ENCODE measurements at places on chromosomes 1 and 21. TPM values are rescaled to one million over a fixed set of nuclear protein-coding genes. Genes with fewer than 3 reads are reported as not detected.

The BCL2L15 gene
- total RNA-seq, result 4.5 TPM

The RHBG gene
- not detected for total RNA-seq

- no peak for DNase-seq
- H3K4me3 ChIP-seq, result no peak overlapping the region
- no peaks in the 10 kb centered on the region for H3K4me1 ChIP-seq
- no peaks in the 10 kb centered on the region for H3K36me3 ChIP-seq
- H3K27ac ChIP-seq, result no peak overlapping the region
Measured at GRCh38 chr21:35504277-35504676, 455.2 kb upstream of the RUNX1 start.

DNA sequence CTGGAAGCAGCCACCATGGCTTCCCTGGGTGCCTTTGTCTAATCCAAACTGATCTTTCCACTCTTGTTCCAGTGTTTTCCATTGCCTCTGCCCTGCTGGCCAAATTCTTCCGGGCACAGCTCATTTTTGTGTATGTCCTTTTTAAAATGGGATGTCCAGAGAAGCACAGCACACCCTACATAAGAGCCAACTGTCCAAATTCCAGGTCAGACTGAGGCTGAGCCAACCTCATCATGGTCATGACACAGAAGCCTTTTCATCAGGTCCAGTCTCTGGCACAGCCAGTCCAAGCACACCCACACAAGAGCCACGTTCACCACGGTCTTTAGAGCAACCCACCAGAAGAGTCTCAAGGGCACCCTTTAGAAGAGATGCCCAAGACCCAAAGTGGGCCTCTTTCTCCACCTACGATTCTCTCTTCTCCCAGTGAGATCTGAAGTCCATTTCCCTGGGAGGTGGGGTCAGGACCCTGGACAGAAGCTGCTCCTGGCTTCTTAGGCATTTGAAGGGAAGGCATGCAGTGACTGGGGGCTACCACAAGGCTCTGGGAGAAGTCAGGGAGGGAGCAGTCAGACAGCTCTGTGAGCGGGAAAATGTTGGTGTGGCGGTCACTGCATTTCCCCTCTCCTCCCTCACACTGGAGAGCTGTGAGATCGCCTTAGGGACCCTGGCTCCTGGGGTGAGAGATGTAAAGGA is 53.2 kb downstream of the SYT2 start:
- H3K27me3 ChIP-seq, result peaks cover 9% of the 10 kb centered on the region
- no peak overlapping the region for H3K4me3 ChIP-seq
- no peaks in the 10 kb centered on the region for H3K4me1 ChIP-seq
- no peaks in the 10 kb centered on the region for H3K36me3 ChIP-seq
- no peak overlapping the region for H3K27ac ChIP-seq

DNA sequence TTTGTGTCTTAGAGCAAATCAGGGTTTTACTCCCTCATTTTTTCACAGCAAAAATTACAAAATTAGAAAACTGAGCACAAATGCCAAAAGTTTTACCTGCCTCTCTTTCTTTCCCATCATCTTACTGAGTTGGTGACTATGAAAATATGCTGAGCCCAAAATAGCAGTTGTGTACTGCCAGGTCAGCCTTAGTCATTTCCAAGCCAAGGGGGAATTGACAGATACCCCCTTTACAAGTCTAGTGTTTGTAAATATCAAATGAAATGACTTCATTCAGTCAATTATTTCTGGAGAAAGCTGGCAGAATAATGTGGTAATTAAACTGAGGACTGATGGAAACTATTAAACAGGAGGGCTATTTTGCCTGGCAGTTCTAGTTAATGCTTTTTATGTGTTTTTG is 11.4 kb upstream of the GORAB start:
- DNase-seq, result no peak
- H3K4me1 ChIP-seq, result no peaks in the 10 kb centered on the region
- H3K27me3 ChIP-seq, result no peaks in the 10 kb centered on the region
- no peaks in the 10 kb centered on the region for H3K36me3 ChIP-seq
- H3K27ac ChIP-seq, result no peak overlapping the region

- DNase-seq, result no peak
- H3K4me3 ChIP-seq, result no peak overlapping the region
- H3K27ac ChIP-seq, result no peak overlapping the region
Measured at GRCh38 chr1:229886636-229887035, 180.4 kb upstream of the GALNT2 start.

GRCh38 chr1:116345843-116346242 is 27.2 kb upstream of the ATP1A1 start:
- H3K27ac ChIP-seq, result peak overlapping the region; percentile 19
- H3K4me1 ChIP-seq, result peaks cover 16% of the 10 kb centered on the region
- H3K27me3 ChIP-seq, result no peaks in the 10 kb centered on the region

The DRAXIN gene
- 0.36 TPM for total RNA-seq

GRCh38 chr1:229768232-229768631 is 142.2 kb downstream of the URB2 start:
- no peak overlapping the region for H3K4me3 ChIP-seq
- no peaks in the 10 kb centered on the region for H3K36me3 ChIP-seq
- no peak overlapping the region for H3K27ac ChIP-seq
- no peak for DNase-seq
- H3K4me1 ChIP-seq, result no peaks in the 10 kb centered on the region

The KRTAP20-2 gene
- not detected for total RNA-seq
